ENCODE measurements at places on chromosomes 11 and 22.

GRCh38 chr11:105490333-105490732, 119.5 kb upstream of the GRIA4 start:
- no peak for DNase-seq

DNA sequence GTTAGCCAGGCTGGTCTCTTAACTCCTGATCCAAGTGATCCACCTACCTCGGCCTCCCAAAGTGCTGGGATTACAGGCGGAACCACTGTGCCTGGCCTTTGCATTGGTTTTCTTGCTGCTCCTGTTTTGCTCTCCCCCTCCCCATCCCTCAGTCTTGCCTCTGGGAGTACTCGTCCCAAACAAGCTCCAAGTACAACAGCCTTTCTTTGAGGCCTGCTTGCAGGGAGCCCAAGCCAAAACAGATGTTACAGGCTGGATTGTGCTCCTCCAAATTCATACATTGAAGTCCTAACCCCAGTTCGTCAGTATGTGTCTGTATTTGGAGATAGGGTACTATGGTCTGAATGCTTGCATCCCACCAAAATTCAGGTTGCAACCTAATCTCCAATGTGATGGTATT, 8.6 kb downstream of the IGLL1 start:
- no peak for DNase-seq

DNA sequence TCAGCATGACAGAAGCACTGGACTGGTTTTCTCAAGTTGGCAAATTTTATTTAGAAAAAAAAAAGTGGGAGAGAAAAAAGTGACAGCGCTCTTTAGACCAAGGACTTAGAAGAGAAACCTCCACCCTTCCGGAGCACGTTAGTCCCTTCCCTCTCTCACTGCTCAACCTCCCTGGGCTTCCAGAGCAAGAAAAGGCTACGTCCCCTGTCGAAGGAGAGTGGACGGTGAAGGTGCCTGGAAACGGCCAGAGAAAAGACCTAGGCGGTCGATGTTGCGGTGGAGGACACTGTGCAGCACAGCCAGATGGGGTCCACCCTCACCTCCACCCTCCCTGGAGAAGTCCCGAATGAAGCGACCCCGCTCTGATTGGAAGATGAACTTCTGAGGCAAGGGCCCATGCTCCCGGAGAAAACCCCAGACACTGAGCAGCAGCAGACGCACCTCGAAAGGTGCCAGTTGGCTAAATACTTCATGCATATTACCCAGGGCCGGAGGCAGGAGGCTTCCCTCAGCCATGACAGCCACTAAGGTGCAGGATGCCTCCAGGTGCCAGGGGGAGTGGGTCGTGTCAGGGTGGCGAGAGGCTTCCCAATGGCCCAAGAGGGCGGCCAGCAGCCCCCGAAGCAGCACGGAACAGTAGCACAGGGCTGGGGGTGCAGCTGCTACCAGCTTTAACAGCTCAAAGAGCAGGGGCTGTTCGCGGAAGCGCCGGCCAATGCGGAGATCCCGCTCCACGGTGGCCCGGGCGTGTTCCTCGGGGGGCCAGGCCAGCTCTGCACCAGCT, 604 bp upstream of the GANAB start:
- DNase-seq: no peak

DNA sequence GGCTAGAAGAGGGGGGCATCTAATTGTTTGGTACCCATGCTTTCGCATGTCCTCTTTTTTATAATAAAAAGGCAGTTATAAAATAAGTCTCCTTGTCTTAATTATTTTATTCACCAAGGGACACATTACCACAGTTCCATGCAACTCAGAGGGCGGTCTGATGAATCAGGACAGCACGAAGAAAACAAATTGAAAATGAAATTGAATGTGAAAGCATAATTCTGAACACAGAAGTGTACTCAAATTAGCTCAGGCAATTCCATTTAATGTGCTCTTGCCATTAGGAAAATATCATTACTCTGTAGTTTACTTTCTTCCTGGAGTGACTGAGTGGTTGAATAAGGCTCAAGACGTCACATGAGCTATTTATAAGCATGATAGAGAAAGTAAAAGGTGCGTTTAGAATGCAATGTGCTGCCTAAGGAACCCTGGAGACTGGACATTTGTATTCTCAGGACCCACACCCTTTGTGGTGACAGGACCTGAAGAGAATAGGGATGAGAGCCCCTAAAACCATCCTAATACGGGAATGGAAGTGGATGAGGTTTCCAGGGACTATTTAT, 59.6 kb downstream of the MTNR1B start:
- DNase-seq: no peak

- peak; percentile 38 for DNase-seq
These were observed 164.6 kb downstream of the ETS1 start for GRCh38 chr11:128422576-128423370.

GRCh38 chr11:130214861-130215530, 55.4 kb downstream of the ST14 start:
- DNase-seq: no peak

DNA sequence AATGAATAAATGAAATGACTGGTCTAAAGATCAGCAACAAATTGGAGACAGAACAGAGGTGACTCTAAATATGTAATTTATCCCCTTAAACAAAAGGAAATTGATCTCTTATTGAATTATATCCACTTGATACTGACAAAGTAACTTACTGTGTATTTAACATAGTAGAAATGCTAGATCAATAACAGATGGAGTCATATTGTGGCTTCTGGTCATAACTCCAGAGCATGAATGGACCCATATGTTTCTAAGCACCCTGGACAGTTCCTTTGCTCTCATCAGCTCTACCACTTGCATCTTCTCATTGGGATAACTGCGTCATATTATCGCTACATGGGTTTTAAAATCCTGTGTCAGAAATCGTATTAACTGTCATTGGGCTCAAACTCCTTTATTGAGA, 222.3 kb downstream of the ETS1 start:
- no peak for DNase-seq

- no peak for DNase-seq
These were observed 19.5 kb upstream of the FLRT1 start for GRCh38 chr11:64015935-64016845.

GRCh38 chr11:134537941-134538340, 125.9 kb upstream of the B3GAT1 start:
- DNase-seq: no peak

- DNase-seq: no peak
These were observed 52.3 kb upstream of the FDX1 start for GRCh38 chr11:110377434-110377833.

DNA sequence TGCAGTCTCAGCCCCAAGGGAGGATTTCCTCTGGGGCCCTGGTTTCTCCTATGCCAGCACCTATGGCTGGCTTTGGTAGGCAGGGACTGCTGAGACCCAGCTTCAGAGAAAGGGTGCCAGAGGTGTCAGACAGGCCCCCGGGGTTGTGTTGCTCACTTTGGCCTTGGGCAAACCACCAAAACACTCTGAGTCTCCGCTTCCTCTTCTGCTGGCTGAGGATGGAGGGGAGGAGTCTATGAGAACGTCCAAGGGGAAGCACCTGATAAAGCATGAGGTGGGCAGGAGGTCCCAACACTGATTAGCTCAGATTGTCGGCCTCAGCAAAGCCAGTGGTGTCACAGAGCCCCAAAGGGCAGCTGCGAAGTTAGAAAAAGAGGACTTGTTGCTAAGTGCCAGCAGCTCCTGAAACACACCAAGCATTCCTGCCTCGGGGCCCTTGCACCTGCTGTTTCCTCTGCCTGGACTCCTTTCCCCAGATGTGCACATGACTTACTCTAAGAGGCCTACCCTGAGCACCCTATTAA, 10.5 kb downstream of the SMTNL1 start:
- DNase-seq: peak; percentile 29

DNA sequence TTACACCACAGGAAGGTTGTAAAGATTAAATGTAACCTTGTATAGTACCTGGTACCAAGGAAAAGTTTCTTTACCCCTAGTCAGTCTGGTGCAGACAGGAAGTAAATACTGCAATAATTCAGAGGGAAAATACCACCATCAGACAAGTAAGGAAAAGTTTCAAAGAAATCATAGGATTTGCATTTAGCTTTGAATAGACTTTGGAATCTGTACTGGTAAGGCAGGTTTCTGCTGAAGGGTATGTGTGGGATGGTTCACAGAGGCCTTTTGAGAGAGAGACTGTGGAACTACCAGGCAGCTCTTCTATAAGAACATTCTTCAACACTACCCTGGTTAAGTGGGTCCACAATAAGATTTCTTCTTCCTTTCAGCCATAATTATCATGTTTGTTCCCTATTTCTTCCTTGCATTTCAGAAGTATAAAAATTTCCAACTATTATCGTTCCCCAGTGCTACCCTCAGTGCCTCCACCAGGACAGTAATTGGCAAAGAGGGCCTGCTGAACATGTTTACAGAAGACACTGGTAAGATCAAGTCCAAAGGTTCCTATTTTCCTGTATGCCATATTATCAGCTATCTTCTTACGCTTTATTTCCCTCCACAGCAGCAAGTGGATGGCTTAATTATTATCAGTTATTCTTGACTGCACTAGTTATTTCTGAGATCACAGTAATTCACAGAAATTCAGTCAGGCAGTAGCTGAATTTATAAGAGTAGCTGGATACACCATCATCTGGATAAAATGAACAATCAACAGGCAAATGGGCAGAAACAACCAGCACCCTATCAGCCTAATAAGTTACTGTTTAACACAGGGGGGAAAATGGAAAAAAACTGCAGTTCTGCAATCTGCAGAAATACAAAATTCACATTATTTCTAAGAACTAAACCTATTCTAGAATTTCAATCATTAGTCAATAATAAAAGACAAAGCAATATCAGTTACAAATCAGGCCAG, 48.5 kb downstream of the PITPNB start:
- DNase-seq: no peak

DNA sequence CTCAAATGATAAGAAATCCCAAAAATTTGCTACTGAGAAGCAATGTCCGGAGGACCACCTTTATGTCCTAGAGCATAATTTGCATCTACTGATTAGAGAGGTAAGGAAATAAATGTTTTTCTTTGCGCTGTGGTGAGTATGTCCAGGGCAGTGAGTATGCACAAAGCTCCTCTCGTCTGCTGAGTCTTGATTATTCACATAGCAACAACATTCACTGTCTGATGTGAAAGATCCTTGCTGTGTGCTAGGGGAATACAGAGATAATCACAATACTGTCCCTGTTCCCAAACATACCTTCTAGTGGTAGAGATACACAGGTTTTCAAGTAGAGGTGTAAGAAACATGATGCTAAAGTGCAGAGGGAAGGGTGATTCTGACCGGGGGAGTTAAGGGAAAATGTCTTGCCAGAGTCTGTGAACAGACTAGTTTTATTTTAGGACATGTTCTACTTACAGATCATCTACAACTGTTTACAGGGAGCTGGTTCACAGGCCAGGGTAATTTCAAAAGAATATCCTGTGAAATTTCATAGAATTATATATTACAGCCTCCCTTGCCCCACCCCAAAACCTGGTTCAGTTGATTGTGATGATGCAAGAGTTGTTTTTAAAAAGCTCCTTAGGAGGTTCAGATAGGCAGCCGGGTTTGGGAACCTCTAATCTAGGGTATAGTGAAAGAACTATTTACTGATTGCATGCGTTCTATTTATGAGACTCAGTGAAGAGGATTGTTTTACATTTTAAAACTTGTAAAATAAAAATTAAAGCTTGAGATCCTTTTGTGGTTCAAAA, 12.6 kb downstream of the MED17 start:
- no peak for DNase-seq

- peak; percentile 47 for DNase-seq
These were observed 8.2 kb downstream of the PDGFB start for GRCh38 chr22:39236321-39237317.

DNA sequence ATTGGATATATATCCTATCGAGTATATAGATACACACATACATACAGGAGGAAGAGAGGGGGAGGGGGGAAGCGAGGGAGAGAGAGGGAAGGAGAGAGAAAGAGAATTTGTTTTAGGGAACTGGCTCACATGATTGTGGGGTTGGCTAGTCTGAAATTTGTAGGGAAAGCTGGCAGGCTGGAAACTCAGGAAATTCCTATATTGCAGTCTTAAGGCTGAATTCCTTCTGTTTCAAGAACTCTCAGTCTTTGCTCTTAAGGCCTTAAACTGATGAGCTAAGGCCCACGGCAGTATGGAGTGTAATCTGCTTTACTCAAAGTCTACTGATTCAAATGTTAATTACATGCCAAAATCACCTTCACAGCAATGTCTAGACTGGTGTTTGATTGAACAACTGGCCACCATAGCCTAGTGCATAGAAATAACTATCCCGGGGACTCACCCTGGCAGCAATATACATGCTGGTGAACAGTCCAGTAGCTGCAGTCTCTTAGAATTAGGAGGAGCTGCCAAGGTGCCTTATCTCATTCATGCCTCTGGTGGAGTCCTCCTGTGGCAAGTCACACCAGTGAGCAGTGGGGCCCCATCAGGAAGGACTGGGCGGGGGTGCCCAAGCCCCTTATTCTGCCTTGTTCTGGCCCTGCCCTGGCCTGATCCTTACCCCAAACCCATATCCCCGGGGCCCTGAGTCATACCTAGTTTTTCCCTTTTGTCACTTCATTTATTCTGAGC, 59.7 kb upstream of the AMPD3 start:
- DNase-seq: no peak

DNA sequence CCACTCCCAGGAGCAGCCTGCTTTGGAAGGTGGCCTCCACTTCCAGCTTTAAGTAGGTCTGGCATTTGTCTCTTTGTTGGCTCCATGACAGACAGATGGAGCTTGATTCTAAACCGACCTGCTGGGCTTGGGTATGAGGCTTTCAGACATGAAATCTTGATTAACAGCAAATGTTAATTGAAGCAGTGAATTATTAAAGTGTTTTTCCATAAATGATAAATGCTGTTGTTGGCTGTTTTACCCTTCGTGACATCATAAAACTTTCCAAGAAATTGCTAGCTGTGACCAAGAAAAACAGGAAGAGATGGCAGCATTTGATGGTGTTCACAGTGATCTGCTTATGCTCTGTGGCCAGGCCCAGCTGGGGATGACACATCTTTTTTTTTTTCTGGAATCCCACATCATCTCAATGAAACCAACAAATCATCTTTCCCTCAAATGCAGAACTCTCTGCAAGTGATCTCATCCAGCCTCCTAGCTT, 66.1 kb downstream of the RBMXL2 start:
- DNase-seq: no peak

GRCh38 chr11:102683277-102683676, 22.3 kb downstream of the MMP27 start:
- DNase-seq: no peak

DNA sequence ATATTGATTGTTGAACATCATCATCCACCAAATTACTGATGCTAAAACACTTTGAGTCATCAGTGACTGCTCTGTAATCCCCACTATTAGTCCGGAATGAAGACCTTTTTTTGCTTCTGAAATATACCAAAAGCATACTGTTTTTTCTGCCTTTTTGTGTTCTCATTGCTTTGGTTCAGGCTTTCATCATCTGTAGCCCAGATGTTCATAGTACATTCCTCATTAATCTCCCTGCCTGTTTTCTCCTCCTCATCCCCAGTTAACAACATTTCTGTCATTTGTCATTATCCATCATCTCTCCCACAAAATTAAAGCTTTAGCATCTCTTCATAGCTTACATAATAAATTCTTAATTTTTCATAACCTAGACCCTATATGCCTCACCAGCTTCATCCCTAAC, 9.2 kb downstream of the CEP57 start:
- DNase-seq: no peak

- no peak for DNase-seq
These were observed 3.7 kb downstream of the MAFF start for GRCh38 chr22:38205261-38206128.

GRCh38 chr11:133955081-133955891, 1.5 kb downstream of the IGSF9B start:
- DNase-seq: peak; percentile 29
